ENCODE measurements at places on chromosomes 3 and 15.

DNA sequence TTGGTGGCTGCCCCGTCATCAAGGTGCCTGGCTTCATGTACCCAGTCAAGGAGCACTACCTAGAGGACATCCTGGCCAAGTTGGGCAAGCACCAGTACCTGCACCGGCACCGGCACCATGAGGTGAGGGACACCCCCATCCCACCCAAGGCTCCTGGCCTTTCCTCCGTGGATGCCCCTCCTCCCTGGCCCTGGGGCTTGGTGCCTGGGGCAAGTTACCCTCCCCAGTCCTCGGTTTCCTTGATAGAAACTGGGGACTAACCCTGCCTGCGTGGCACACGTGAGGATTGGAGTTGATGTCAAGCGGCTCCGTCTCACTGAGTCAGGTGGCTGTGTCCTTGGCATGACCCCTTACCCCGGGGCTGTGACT is 43.9 kb downstream of the DHX30 start:
- no peak for DNase-seq

- no peak for DNase-seq
Observed at GRCh38 chr15:31353931-31354330, 27.3 kb downstream of the KLF13 start.

DNA sequence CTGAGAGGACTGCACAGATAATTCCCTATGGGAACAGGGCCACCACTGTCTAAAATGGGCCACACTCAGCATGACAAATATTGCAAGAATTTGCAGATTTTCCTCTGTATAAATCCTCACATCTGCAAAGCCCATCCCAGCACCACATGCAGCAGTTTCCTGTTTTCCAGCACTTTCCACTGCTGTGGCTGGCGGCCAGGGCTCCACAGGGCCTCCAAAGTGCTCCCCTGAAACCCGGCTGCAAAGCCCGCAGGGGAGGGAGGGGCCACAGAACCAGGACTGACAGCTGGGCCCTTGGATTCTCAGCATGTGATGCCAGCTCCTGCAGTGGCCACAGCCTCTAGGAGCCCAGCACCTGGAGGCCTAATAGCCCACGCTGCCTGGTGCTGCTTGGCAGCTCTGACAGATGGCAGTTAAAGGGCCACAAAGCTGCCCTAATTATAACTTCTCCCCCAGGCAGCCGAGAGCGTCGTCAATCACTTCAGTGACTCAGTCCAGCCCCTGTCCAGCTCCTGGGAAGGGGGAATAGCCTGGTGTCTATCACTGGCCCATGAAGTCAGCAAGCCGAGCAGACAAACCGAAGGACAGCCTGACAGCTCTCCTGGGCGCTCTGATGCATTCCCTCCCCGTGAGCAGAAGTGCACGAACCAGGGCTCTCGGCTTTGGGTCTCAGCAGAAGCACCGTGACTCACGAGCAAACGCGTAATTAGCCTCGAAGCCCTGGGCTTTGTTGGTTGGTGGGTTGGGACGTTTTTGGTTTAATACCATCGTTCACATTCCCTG is 4.7 kb downstream of the LRRC15 start:
- no peak for DNase-seq

- no peak for DNase-seq
Observed at GRCh38 chr3:103787164-103787871, 1352.5 kb downstream of the ZPLD1 start.

DNA sequence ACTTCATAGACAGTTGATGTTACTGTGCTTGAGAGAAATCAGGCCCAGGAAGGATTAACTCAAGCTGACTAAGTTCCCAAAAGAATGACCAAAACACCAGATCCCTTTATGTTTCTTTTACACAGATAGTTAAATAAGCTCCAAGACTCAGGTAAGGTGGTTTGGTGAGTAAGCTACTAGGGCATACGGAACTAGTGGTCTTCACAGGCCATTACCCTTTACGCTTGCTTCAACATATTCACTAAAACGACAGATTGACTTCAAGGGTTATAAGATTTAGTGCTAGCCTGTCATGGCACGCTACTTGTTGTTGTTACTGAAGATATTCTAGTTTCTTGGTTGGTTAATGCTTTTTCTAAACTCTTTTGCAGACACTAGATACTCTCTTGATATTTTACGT is 369.3 kb downstream of the LPP start:
- no peak for DNase-seq

DNA sequence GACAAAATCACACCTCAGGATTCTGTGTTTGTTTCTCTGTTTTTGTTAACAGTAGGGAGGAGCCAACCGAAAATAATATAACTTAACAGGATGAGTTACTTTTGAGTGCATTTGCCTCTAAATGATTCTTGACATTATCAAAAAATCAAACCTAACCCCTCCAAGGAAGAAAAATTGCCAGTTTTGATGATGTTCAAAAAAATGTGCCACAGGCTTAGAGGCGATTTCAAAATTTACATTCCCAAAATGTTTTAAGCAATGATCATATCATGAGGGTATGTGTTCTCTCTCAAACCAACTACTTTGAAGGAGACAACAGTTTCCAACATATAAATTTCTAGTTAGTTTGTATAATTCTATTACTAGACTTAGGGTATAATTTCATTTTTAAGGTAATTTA is 6.7 kb downstream of the VGLL3 start:
- DNase-seq = no peak

DNA sequence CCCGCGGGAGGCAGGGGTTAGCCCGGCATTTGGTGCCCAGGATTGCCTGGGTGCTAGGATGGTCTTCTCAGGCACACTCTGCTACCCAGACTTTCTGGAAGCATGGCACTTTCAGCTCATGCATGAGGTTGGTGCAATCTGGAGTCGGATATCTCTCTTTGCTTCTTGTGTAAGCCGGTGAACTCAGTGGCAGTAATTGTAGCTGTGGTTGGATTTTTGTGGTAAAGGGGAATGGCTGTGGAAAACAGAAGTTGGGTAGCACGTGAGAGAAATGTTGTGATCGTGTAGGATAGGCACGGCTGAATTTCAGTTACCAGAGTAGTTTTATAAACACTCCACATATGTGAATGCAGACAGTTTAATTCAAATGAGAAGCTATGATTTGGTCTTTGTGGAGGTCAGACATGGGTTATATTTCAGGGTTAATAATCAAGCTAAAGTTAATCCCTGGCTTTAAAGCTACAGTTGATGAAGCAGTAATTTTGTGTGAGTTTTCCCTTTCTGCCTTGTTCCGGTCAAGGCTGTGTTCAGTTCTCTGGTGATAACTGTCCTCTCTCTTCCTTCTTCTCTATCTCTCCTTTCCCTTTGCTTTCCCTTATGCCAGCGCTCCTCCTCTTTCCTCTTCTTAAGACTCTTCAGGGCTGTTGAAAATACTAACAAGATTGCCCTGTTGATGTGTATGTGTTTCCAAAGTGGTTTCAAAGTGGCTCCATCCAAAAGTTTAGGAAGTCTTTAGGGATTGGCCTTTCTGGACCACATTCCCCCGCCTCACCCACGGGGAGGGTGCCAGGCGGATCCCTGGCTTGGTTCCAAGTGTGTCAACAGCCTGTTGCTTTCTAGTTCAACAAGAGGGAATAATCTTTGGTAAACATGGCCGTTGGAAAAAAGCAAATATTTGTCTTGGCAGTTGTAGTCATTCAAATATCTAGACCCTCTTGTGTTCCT is 404.6 kb upstream of the C2CD4B start:
- DNase-seq = peak; percentile 79

- DNase-seq = no peak
Observed at GRCh38 chr3:34183611-34184340, 385.3 kb downstream of the PDCD6IP start.

DNA sequence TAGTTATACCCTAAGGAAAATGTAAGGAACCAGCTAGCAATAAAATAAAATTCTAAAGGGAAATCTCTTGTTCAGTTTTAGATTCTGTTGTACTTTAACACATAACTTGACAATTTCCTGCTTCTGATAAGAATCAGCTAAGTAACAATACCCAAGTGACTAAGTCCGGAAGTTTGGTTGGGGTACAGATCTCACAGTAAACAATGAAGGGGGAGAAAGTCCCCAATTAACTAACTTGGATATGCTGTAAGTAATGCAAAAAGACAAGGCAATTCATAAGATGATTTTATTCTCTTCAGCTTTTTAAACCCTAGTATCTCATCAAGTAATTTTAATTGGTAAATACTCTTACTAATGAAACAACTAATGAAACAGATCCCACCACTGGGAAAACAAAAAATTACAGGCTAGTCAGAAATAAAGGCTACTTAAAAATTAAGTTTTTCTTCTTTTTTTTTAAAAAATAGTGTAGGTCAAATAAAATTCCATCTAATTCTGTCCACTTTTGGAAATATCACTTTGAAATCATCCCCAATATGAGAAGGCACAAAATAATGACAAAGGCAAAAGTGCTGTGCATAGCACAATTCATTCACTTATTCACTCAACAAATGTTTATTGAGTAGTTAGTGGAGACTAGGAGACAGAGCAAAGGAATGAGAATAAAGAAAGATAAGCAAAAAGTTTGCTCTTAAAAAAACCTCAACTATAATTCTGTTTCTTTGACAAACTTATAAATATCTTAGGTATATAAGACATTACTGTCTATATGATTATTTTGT is 37.8 kb upstream of the IL20RB start:
- DNase-seq = no peak

DNA sequence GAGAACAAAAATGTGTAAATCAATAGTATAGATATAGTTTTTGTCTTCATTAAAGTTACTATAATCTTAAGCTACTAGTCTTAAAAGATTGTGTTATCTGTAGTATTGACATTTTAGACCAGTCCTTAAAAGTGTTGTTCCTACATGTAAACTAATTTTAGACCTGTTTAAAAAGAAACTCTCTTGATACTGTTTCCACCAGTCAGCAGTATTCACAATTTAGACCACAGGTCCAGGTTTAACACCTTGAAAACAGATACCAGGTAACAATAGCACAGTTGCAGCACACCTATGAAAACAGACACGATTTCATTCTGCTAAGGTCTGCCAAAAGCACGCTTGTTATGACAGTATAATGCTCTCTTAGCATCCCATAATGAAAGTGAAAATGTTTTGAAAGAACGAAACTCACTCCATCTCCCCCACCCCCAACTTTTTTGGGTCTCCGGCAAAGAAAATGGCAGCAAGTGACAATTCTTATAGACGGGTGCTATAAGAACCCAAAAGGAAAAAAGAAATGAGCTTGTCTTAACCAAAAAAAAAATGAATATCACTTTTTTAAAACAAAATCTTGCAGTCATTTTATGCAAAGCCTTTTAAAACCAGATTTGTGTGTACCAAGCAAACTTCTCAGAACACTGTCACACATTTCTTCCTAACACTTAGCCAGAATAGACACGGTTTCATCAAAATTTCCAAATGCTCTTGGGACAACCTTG is 1.6 kb downstream of the EIF4E3 start:
- DNase-seq = no peak

GRCh38 chr15:52115598-52116427 is 3.2 kb upstream of the BCL2L10 start:
- DNase-seq = no peak

Measured in prostate gland (tissue), 2 donors.